Activated naive CD4-positive, alpha-beta T cell (primary cell): ENCODE measurements at places on chromosomes 2 and 18.

DNA sequence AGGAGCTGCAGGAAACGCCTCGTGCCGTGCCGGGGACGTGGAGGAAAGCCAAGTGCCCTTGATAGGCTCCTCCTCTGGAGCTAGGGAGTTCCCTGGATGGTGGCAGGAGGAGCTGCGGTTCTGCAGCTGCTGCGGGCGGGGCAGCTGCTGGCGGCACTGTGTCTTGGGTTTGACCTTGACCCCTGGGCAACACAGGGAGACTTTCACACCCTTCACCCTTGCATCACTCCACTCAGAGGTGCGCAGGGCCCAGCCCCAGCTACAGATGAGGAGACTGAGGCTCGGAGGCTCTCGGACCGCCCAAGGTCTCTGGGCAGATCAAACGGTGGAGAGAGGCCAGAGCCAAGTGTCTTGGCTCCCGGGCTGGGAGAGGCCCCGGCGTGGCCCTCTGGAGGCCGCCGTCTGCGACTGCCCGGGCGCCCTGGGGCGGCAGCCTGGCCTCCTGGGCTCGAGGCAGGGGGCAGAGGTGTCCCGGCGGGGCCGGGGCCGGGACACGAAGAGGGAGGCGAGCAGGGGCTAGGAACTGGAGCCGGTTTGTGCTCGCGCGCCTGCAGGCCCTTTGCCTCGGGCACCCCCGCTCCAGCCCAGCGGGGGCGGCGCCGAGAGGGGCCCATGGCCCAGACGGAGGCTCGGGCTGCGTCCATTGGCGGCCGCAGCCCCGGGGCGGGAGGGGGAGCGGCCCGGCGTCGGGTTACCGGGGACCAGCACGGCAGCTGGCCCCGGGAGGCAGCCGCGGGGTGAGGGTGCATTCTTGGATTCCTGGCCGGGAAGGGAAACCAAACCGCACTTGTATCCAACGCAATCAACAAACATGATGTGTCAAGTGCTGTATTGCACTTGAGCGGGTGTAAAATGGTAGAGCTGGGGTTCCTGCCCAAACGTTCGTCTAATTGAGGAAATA is 129.6 kb upstream of the SLC1A4 start:
- no peak for DNase-seq

DNA sequence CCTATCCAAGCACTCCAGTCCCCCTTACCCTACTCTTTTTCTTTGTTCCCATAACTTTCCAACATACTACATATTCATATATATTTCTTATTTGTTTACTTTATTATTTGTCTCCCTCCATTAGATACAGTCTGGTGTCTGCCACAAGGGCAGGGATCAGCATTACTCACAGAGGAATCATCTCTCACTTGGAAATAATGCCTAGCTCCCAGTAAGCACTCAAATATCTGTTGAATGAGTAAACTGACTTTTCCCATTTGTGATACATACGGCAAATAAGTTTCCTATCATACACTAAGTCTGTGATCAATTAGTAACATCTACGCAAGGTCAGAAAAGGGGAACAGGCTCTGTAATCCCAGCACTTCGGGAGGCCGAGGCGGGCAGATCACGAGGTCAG is 18.7 kb downstream of the C1D start:
- DNase-seq: no peak

GRCh38 chr2:181998891-181999654 is 13.4 kb downstream of the PPP1R1C start:
- no peak for DNase-seq

DNA sequence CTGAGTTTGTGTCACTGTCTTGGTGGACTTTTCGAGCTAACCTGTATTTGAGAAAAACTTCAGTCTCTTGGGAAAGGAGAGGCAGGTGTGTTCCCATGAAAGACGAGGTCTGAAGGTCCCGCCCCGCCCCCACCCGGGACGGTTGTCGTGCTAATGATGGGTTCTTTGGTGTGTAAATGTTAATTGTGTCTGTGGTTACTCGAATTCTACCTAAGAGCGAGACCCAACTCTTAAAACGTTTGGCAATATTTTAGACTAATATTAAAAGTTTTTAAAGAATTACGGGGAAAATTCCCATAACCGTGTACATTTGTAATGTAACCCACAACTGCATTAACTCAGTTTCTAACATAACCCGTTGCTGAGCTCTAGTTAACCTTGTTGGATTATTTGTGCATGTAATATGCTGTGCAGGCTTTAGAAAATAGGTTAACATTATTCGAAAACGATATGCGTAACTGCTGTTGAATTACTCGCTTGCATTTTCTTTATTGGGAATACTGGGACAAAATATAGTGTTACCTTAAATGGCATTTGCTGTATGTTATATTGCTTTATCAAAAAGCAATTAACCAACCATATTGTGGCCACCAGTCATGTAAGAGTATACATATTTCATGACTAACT is 833 bp downstream of the EPB41L5 start:
- DNase-seq: no peak

DNA sequence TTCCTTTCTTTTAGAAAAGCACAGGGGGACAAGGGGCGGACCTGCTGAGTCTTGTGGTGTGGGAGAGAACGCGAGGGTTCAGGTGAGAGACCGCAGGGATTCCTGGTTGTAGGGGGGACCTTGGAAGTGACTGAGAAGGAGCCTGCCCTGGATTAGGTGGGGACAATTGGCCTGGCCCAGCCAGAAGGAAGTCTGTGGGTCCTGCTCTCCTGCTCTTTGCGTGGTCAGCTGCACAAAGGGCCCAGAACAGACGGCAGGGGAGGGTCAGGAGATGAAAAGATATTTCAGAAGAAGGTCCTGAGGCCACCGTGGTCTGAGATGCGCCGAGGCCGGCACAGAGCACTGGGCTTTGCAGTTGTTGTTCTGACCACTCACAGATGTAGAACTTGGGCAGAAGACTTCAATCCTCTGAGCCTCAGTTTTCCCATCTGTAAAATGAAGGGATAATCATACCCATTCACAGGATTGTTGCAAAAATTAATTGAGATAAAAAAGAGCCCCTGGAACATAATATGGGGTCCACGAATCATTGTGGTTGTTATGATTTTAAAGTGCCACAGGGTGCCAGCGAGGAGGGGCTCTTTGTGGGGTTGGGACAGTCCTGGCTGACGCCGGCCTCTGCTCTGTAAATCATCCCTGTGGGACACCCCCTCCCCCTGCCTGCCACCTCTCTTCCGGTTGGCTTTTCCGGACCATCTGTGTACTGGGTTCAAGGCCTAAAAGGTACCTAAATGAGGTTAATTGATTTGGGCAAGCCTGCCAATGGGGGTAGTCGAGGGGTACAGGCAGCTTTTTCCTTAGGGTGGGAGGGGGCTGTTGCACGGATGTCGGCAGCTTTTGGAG is 1.8 kb downstream of the LPIN1 start:
- DNase-seq: no peak

DNA sequence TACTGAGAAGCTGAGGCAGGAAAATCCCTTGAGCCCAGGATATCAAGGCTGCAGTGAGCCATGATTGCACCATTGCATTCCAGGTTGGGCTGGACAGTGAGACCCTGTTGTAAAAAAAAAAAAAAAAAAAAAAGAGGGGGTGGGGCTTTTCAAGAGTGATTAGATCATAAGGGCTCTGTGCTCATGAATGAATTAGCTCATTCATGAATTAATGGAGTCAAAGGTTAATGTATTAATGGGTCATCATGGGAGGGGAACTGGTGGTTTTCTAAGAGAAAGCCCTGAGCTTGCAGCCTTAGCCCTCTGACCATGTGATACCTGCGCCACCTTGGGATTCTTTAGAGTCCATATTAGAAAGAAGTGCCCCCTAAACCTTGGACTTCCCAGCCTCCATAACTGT is 4.5 kb downstream of the SLC19A3 start:
- DNase-seq: no peak

- DNase-seq: no peak
These were observed 42.7 kb downstream of the NPPC start for GRCh38 chr2:231883468-231883881.

DNA sequence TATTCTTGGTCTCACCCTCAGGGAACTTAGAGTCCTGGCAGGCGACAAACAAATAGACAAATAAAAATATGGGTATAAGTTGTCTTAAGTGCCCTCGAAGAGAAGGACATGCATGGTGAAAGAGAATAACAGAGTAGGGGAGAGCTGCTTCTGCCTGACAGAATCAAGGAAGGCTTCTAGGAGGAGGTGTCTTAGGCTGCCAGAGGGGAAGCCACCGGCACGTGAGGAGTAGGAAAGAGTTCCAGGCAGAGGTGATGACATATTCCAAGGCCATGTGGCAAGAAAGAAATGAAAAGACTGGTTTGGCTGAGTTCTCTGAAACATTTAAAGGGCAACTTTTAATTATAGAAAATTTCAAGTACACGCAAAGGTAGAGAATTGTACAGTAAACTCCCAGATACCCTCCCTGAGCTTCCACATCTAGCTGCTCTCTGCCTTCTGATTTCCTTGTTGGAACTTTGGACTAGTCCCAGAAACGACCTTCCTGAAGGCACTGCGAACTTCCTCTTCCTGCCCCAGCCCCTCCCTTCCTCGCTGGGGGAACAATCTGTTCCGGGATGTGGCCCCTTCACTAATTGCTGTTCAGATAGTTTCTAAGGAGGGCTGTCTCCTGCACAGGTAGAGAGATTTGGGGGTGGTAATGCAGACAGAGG is 91.7 kb downstream of the DYSF start:
- no peak for DNase-seq

DNA sequence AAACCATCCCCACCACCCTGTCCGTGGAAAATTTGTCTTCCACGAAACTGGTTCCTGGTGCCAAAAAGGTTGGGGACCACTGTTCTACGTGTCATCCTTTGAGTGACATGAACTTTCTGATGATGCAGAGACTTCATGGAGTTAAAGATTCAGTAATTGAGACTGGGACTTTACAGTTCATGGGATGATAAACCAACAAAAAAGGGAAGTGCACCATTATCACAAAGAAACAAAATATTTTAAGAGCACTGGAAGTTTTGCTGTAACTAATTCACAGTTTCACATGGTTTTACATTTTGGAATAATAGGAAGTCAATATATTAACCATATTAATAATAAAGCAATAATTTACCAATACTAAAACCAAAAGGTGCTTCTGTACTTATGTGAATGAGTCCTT is 126.8 kb downstream of the AQP4 start:
- DNase-seq: no peak

DNA sequence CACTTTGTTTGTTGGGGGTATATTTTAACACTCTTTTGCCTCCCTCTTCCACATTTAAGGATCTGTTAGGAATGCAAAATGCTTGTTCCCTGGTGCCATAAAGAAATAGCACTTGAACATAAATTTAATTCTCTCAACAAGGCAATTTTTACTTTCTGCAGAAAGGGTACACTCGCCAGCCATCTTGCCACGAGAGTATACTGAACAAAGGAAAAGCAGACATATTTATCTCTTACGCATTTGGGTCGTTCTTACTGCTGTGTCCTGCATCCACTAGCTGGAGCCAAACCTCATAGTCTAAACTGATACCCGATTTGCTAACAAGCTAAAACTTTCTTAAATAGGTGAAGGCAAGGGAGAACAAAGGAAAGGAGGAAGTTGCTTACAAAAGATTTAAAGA is 129.5 kb downstream of the B3GNT2 start:
- DNase-seq: no peak

GRCh38 chr18:42929857-42930256 is 185.6 kb downstream of the RIT2 start:
- DNase-seq: no peak

DNA sequence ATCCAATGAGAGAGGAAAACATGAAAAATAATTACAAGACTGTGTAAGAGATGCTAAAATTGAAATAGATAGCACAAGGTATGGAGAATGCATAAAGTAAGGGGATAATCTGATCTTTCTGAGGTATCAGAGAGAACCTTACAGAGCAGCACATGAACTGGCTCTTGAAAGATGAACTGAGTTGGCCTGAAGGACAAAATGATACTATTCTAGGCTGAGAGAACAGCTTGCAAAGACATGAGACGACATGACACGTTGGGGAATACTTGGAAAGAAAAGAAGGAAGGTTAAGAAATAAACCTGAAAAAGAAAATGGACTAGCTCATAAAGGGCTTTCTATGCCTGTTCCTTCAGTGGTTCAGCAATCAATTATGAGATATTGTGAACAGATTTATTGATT is 152.7 kb upstream of the MYO3B start:
- DNase-seq: no peak

DNA sequence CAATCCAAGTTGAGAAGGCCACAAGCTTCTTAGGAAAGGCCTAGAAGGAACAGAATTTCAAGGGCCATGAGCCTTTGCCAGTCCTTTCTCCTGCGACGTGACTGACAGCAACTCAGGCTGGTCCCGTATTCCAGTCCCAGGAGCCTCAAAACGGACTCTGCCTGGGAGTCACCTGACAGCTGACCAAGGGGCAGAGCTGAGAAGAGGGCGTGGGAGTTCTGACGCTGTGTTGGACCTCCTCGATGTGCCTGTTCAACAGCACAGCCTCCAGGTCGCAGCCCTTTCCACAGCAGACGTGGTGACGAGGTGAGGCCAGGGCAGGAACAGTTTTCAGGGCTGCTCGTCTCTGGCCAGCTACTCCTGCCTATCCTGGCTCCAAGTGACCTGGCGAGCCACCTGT is 37.6 kb downstream of the CENPO start:
- DNase-seq: no peak

DNA sequence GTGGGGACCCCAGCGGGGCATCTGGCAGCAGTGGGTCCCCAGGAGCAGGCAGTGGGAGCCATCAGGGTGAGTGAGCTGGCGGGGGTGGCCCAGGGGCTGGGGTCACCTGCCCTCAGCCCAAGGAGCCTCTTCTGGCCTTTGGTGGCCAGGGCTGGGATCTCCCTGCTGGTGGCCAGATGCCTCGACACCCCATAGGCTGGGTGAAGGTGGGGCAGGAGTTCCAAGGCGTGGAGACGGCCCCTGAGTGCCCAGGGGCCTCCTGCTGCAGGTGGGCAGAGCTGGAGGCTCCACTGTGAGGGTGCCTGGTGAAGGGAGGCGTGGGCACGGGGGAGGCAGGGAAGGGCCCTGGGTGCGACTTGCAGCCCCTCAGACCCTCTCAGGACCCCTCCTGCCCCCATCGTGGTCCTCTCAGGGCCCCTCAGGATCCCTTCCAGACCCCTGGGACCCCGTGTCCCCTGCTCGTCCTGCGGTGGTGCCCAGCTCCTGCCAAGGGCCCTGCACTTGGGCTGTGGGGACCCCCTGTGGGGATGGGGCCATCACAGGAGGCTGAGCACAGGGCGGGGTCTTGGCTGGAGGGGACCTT is 5.0 kb upstream of the GPR35 start:
- DNase-seq: no peak

DNA sequence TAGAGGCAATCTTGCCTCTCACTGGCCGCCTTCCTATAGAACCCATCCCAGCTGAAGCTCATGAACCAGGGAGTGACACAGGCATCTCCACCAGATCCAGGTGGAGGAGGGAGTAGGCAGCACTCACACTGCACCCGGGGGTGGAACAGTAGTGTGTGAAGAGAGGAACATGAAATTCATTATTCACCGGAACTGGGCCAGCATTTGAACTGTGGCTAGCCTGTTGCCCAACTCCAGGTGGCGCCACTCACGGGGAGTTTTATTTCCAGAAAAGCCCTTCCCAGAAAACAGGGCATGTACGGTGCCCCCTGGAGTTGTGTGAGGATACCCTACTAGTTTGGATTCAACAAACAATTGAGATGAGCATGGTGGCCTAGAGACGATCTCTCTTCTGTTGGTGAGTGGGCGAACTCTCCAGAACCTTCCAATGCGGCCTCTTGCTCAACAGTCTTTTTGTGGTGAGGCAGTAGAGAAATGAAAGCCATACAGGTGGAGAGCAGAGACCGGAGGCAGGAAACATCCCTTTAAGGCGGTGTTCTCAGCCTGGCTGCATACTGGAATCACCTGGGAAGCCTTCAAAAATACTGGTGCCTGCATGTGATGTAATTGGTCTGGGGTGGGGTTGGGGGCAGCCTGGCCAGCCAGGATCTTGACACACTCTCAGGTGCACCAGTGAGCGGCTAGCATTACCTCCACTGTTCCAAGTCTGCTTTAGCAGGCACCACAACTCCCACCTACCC is 73.5 kb upstream of the NEDD4L start:
- no peak for DNase-seq
